Lung (tissue), 17 donors: ENCODE measurements at places on chromosomes 6 and 20. TPM values are rescaled to one million over a fixed set of nuclear protein-coding genes. Genes with fewer than 3 reads are reported as not detected.

PFDN6 gene
- 377 TPM for polyA plus RNA-seq

GRCh38 chr20:48238781-48239180, 453.5 kb upstream of the SULF2 start:
- no peak for DNase-seq

F13A1 gene
- 4.3 TPM for polyA plus RNA-seq

HSPA12B gene
- 16.8 TPM for polyA plus RNA-seq

GRCh38 chr6:139369068-139369467, 5.4 kb downstream of the CITED2 start:
- DNase-seq, result no peak

GRCh38 chr20:12211361-12211760, 293.7 kb downstream of the BTBD3 start:
- no peak for DNase-seq

GRCh38 chr6:15183979-15184378, 61.9 kb upstream of the JARID2 start:
- no peak for DNase-seq

SOBP gene
- polyA plus RNA-seq, result 2.5 TPM
